Activated CD4-positive, alpha-beta T cell treated with anti-CD3 and anti-CD28 coated beads for 36 hours (primary cell): ENCODE measurements at places on chromosomes 1 and 21. TPM values are rescaled to one million over a fixed set of nuclear protein-coding genes. Genes with fewer than 3 reads are reported as not detected.

GRCh38 chr21:42075686-42076471, 4.8 kb downstream of the UMODL1 start:
- no peaks in the 10 kb centered on the region for H3K36me3 ChIP-seq
- H3K4me1 ChIP-seq = no peaks in the 10 kb centered on the region

The CPT2 gene
- 23.7 TPM for total RNA-seq

DNA sequence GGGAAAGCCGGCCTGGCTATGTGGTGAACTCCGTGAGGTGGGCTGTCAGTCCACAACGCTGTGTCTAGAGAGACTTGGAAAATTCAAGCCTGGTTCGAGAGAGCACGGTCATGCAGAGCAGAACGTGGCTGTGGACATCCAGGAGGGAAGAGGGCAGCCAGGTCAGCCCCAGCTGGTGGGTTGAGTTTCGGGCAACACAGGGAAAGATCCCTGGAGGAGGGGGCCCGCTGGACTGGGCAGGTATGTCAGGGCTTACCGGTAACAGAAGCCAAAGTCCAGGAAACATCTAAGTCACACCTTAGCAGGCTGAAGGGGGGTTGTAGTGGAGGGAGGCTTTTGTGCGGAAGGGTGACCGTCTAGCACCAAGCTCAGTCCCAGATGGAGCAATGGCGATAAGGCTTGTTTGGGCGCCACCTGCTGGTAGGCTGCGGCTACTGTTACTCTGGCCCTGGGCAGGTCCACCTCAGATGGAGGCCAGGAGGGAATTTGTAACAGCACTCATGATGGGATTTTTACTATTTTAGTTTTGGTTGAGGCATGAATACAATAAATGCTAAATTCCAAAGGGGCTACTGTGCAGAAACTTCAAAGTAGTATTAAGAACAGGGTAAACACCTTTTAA, 143.3 kb upstream of the ZNF644 start:
- H3K27me3 ChIP-seq = peaks cover 2% of the 10 kb centered on the region
- no peaks in the 10 kb centered on the region for H3K36me3 ChIP-seq
- DNase-seq = peak; percentile 87
- no peak overlapping the region for H3K4me3 ChIP-seq
- H3K4me1 ChIP-seq = no peaks in the 10 kb centered on the region
- H3K27ac ChIP-seq = no peak overlapping the region

The GRIK3 gene
- not detected for total RNA-seq

GRCh38 chr1:154742606-154743005, 127.5 kb downstream of the KCNN3 start:
- H3K27me3 ChIP-seq = peaks cover 5% of the 10 kb centered on the region
- H3K4me1 ChIP-seq = peaks cover 60% of the 10 kb centered on the region
- H3K4me3 ChIP-seq = no peak overlapping the region
